Hematopoietic multipotent progenitor cell treated with erythropoietin and hydrocortisone succinate and interleukin-3 and kit ligand, for 17 days (in vitro differentiated cells): ENCODE measurements at places on chromosomes 5 and 9.

- DNase-seq, result no peak
Observed at GRCh38 chr5:6773342-6774035, 60.3 kb downstream of the TENT4A start.

GRCh38 chr9:136565086-136565714, 19.4 kb upstream of the NOTCH1 start:
- no peak for DNase-seq

- no peak for DNase-seq
Observed at GRCh38 chr5:5671823-5672222, 249.3 kb downstream of the ICE1 start.

DNA sequence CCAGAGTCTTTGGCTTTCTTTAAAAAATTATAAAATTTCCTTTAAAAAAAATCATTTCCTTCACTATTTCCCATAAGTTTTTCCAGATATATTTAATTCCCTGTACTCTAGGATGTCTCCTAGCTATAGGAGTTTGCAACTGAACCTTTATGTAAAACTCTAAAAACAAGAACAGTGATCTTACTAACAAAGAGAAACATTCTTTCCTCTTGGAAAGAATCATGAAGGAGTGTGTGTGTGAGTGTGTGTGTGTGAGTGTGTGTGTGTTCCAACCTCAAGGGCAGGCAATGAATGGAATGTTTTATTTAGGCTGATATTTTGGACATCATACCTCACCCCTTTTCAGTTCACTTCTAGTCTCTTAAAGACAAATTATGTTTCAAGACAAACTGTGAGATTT, 309.2 kb downstream of the CEMIP2 start:
- no peak for DNase-seq

- DNase-seq, result no peak
Observed at GRCh38 chr9:100281676-100282387, 70.9 kb downstream of the TEX10 start.

GRCh38 chr5:5141339-5141599, 1.1 kb downstream of the ADAMTS16 start:
- DNase-seq, result no peak

DNA sequence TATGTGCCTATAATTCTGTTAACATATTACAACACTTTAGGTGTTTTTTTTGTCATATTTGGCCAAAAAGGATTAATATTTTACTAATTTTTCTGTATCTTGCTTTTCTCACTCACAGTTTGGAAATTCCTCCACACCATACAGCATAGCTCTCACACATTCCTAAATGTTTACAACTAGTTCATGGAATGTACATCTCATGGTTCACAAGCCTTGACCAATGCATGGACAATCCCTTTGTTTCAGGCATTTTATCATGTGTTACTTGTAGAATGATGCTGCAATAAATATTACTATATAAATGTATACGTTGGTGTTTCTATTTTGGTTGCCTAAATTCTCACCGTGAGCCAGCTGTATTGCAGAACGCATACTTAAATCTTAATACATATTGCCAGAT, 80.5 kb upstream of the SPATA31C2 start:
- DNase-seq, result no peak

DNA sequence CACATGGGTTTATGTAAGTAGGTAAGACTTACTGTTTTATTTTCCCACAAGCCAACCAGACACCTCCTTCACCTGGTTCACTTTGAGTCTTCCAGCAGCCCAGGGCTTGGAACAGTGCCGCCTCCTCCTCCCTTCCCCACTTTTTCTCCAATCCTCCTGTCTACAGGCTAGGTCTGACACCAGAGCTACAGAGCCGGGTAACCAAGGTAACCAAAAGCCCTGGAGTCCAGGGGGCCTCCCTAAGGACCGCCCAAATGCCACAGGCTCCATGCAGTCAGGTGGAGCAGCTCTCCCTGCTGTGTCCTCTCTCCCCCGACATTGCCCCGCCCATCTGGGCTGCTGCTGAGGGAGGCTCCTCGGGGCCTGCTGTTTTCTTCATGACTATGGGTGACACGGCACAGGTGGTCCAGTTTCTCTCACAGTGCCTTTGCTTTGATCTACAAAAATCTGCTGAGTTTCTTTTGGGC, 138.0 kb upstream of the EFNA5 start:
- no peak for DNase-seq

DNA sequence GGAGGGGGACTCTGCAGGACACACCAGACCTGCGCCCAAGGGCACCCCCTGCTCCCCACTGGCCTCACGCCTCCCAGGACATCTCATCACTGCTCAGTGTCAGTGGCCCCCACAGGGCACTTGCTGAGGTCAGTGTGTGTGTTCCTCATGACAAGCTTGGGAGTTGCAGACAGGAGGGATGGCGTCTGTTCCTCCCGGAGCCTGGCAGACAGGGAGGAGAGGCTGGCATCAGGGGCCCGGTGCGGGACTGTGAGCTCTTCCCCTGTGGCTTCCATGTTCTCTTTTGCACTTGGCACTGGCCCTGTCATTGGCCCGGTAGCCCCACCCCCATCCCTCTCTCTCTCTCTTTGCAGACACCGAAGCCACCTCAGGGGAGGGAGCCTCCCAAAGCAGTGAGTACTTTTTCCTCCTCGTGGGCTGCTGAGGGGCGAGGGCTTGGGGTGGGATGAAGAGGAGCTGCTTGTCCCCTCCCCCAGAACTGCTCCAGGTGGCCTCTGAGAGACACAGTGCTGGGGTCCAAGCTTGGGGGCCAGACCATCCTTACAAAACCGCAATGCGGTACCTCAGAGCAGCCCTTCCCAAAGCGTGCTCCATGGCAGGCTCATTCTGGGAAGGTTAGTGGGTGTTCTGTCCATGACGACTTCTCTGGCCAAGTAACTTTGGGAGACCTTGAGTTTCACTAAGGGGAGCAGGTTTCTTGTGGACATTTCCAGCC, 75.7 kb downstream of the AMBP start:
- no peak for DNase-seq

DNA sequence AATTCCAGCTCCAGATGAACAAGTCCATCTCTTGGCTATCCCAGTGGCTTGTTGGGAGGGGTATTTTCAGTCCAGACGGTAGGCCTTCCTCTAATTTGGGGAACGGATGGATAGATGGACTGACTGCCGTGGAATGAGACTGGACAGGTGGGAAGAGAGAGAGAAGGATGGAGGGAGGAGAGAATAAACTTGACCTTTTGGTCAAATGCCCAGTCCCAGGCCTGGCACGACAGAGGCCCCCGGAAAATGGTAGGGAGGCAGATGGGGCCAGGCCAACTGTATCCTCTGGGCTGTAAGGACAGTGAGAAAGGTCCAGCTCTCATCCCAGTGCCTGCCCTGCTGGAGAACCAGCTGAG, 1.1 kb downstream of the BHMT start:
- DNase-seq, result no peak

- no peak for DNase-seq
Observed at GRCh38 chr9:129553277-129553676, 67.6 kb downstream of the C9orf50 start.

DNA sequence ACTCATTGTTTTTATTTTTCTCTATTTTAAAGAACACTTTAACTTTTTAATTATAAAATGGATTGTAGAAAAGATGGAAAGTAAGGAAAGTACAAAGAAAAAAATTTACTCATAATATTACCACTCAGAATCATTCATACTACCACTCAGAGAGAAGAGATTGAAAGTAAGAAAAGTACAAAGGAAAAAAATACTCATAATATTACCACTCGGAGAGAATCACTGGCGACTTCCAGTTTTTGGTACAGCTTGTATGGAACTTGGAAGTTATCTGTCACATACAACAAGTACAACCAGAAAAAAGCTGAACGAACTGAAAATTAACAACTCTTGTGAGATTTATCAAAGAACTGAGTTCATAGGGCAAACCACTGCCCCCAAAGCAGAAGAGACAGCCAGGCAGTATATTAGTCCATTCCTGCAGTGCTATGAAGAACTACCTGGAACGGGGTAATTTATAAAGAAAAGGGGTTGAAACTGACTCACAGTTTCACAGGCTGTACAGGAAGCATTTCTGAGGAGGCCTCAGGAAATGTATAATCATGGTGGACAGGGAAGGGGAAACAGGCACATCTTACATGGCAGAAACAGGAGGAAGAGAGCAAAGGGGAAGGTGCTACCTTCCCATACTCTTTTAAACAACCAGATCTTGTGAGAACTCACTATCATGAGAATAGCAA, 183.9 kb downstream of the SMARCA2 start:
- no peak for DNase-seq

DNA sequence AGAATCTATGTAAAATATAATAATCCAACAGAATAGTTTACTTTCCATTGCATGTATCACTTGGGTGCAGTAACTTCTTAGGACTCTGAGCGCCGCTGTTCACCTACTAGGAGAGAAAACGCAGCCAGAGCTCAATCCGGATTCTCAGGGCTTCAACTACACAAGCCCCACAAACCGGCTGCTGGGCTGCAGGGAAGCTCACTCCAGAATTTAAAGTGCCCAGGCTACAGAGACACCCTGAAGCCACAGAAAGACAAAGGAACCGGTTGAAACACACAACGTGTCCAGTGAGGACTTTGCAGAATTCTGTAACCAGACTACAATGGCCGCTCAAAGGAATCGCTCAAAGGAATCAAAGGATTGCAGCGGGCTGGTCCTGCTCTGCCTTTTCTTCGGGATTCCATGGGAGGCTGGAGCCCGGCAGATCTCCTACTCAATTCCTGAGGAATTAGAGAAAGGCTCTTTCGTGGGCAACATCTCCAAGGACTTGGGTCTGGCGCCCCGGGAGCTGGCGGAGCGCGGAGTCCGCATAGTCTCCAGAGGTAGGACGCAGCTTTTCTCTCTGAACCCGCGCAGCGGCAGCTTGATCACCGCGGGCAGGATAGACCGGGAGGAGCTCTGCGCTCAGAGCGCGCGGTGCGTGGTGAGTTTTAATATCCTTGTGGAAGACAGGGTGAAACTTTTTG, at the start of gene PCDHGA10:
Gene PCDHGA10 (plus strand): TSS at position 134 of the 686 bp plus-strand sequence. CDS start 189 bp downstream, at position 323.
- DNase-seq, result peak; percentile 20

DNA sequence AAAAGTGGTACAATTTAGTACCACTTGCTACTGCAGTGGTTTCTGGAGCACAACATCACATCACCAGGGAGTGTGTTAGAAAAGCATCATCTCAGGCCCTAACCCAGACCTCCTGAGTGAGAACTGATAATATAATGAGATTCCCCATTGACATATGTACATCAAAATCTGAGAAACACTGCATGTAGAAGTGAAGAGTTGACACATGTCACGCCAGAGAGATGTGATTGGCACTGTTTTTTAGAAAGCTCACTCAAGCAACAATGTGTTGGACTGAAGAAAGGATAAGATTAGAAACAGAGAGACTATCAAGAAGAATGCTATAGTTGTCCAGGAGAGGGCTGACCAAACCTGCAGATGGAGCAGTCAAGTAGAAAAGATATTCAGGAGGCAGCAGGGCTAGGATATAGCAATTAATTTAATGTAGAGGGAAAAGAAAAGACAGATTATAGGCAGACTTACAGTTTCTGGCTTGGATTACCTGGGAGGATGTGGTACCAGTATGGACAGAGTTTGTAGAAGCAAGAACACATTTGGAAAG, 324.4 kb upstream of the ADAMTSL1 start:
- no peak for DNase-seq

GRCh38 chr9:115522912-115523311, 405.0 kb upstream of the TNC start:
- DNase-seq, result no peak

GRCh38 chr5:161096581-161096980, 244.6 kb upstream of the ATP10B start:
- DNase-seq, result no peak

DNA sequence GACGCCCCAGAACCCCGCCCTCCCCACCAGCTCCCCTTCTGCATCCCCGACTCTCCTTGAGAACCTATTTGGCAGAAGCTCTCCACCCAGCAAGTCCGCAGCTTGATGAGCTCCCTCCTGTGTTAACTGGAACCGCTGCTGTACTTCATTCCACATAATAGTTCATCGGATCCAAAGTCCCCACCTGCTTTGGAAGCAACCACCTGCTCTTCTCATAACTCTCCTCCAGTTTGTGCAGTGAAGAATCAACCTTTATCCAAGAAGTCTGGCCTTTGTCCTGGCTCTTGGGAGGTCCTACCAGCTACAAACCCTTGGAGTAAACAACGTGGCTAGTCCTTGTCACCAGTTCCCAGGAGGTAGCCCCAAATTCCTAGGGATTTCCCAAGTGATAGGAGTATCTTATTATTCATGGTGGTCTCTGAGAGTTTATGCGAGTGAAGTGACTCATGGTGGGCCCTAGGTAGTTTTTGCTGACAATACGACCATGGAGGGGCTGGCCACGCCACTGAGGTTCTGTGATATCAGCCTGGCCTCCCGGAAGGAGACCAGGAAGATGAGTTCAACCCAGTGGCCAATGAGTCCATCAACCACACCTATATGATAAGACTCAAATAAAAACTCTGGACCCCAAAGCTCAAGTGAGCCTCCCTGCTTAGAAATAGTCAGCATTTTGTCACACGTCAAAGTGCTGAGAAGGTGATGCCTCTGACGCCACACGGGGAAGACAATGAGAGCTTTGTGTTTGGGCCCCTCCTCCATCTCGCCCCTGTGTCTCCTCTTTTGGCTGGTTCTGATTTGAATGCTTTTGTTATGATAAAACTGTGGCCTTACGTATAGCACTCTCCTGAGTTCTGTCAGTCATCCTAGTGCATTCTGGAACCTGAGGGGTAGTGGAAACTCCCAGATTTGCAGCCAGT, 3.6 kb upstream of the IL4 start:
- no peak for DNase-seq

DNA sequence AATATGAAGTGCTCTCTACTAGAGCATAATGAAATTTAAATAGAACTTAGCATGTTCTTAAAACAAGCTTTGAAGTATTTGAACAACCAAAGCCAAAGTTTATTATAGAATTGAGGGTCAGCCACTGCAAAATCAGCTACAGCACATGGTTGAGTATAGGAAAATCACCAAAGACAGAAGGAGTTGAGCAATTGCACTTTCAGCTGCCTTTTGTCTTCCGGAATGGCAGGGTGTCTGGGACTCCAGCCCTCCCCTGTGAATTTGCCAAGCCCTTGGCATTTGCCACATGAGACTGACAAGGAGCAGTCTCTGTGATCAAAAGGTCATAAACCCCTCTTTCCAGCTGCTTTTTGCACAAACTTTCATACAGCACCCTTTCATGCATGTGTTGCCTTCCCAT, 8.5 kb upstream of the LURAP1L start:
- DNase-seq, result no peak

DNA sequence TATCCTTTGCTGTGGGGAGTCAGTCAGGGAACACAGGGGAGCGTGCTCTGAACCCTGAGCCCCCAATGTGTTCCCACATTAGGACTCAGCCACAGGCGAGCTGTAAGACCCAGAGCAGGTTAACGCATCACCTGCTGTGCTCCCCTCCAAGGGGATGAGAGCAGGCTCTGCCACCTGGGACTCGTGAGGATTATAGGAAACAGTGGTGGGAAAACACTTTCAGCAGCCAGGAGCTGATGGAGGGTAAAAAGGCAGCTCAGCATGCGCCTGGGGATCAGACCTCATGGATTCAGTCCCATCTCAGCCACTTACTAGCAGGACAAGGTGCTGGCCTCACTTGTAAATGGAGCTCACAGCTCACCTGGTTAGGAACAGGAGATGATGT, 9.2 kb downstream of the JADE2 start:
- DNase-seq, result no peak

GRCh38 chr5:171418316-171418981, 998 bp upstream of the FGF18 start:
- DNase-seq, result peak; percentile 47
